ENCODE measurements at places on chromosomes 6 and 20. TPM values are rescaled to one million over a fixed set of nuclear protein-coding genes. Genes with fewer than 3 reads are reported as not detected.

- H3K4me1 ChIP-seq = no peaks in the 10 kb centered on the region
- H3K4me3 ChIP-seq = no peak overlapping the region
- no peak overlapping the region for H3K27ac ChIP-seq
- H3K36me3 ChIP-seq = peaks cover 1% of the 10 kb centered on the region
Observed at GRCh38 chr6:120357447-120357846, 976.8 kb downstream of the TBC1D32 start.

GRCh38 chr20:36214684-36215256 lies 21.5 kb upstream of the AAR2 start:
- H3K4me3 ChIP-seq = no peak overlapping the region
- H3K27me3 ChIP-seq = no peaks in the 10 kb centered on the region
- DNase-seq = no peak
- no peak overlapping the region for H3K27ac ChIP-seq
- peaks cover 11% of the 10 kb centered on the region for H3K36me3 ChIP-seq

DNA sequence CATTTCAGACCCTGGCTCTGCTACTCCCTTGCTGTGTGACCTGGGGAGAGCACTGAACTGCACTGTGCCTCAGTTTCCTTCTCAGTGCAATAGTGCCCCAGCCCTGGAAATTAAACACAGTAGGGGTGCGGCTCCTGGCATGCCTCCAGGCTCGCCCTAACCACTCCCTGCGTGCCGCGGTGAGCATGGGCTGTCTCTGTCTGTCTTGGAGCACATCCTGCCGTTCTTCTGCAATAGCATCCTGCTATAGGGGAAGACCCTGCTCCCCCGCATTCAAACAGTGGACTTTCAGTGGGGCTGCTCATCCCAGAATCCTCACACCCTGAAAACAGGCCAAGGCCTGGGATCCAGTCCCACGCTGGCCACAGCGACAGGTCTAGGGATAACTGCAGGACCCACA lies 129.5 kb downstream of the FOXC1 start:
- H3K36me3 ChIP-seq = peaks cover 3% of the 10 kb centered on the region
- H3K4me3 ChIP-seq = no peak overlapping the region
- no peaks in the 10 kb centered on the region for H3K27me3 ChIP-seq
- no peak for DNase-seq
- no peak overlapping the region for H3K27ac ChIP-seq

The LY6G6F gene
- total RNA-seq = not detected

The SASH1 gene
- total RNA-seq = 54.2 TPM

The OXT gene
- not detected for total RNA-seq

Measured in chondrocyte (in vitro differentiated cells).